ENCODE measurements at places on chromosomes 7 and 10. TPM values are rescaled to one million over a fixed set of nuclear protein-coding genes. Genes with fewer than 3 reads are reported as not detected.

- no peaks in the 10 kb centered on the region for H3K36me3 ChIP-seq
- H3K27ac ChIP-seq = no peak overlapping the region
- H3K4me1 ChIP-seq = no peaks in the 10 kb centered on the region
- H3K4me3 ChIP-seq = no peak overlapping the region
- no peaks in the 10 kb centered on the region for H3K27me3 ChIP-seq
Measured at GRCh38 chr7:94133460-94133859, 129.3 kb upstream of the BET1 start.

- DNase-seq = no peak
- H3K36me3 ChIP-seq = no peaks in the 10 kb centered on the region
- H3K4me1 ChIP-seq = no peaks in the 10 kb centered on the region
- H3K27me3 ChIP-seq = no peaks in the 10 kb centered on the region
Measured at GRCh38 chr7:113414401-113415035, 296.2 kb upstream of the SMIM30 start.

- H3K27ac ChIP-seq = no peak overlapping the region
- H3K27me3 ChIP-seq = no peaks in the 10 kb centered on the region
- H3K4me1 ChIP-seq = no peaks in the 10 kb centered on the region
- DNase-seq = no peak
- H3K36me3 ChIP-seq = no peaks in the 10 kb centered on the region
Measured at GRCh38 chr7:39560408-39560807, 5.8 kb upstream of the YAE1 start.

DNA sequence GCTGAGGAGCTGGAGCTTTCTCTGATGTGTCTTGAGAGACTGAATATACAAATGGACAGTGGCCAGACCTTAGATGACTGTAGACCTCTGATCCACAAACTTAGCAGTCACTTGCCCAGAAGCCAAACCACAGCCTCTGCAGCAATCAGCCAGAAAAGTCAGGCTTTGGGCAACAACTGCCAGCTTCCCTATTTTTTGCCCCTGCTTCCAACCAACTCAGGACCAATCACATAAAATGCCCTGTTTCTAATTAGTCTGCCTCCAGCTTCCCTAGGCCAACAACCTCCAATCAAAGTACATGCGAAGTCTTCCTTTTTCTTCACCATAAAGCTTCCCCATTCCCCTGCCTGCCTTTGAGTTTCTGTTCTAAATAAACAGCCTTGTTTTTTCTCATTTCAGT lies 37.8 kb upstream of the CACUL1 start:
- DNase-seq = no peak
- H3K36me3 ChIP-seq = no peaks in the 10 kb centered on the region
- H3K27me3 ChIP-seq = no peaks in the 10 kb centered on the region
- no peak overlapping the region for H3K27ac ChIP-seq
- no peaks in the 10 kb centered on the region for H3K4me1 ChIP-seq

GRCh38 chr7:80643336-80643915 lies 5.0 kb downstream of the CD36 start:
- no peak for DNase-seq
- H3K36me3 ChIP-seq = no peaks in the 10 kb centered on the region
- no peak overlapping the region for H3K27ac ChIP-seq
- H3K4me3 ChIP-seq = no peak overlapping the region
- H3K27me3 ChIP-seq = no peaks in the 10 kb centered on the region

- no peak overlapping the region for H3K4me3 ChIP-seq
- no peaks in the 10 kb centered on the region for H3K27me3 ChIP-seq
- H3K27ac ChIP-seq = no peak overlapping the region
- H3K36me3 ChIP-seq = no peaks in the 10 kb centered on the region
Measured at GRCh38 chr10:119502209-119502608, 40.3 kb downstream of the RGS10 start.

GRCh38 chr10:5816170-5816569 lies 2.9 kb upstream of the GDI2 start:
- no peaks in the 10 kb centered on the region for H3K36me3 ChIP-seq
- H3K4me3 ChIP-seq = no peak overlapping the region
- H3K4me1 ChIP-seq = peaks cover 4% of the 10 kb centered on the region
- no peaks in the 10 kb centered on the region for H3K27me3 ChIP-seq
- no peak overlapping the region for H3K27ac ChIP-seq
- no peak for DNase-seq

- H3K27ac ChIP-seq = no peak overlapping the region
- DNase-seq = no peak
- no peaks in the 10 kb centered on the region for H3K27me3 ChIP-seq
Measured at GRCh38 chr7:762885-763284, 35.8 kb upstream of the PRKAR1B start.

DNA sequence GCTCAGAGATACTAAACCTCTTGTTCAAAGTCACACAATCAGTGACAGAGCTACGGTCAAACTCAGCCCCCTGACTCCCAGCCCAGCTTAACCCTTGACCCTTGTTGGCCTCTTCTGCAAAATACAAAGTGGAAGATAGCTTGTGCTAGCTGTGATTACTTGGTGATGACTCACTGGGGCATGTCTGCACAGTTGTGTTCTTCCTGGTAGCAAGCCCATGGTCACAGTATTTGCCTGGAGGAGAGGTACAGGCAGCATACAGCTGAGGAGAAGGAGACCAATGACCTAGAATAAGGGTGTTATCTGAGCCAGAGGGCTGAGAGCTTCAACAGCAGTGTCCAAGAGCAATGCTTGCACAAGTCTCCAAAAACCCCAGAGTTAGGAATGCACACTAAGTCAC lies 5.7 kb upstream of the HSPA12A start:
- H3K36me3 ChIP-seq = no peaks in the 10 kb centered on the region
- no peak overlapping the region for H3K27ac ChIP-seq
- no peaks in the 10 kb centered on the region for H3K4me1 ChIP-seq
- no peak for DNase-seq

DNA sequence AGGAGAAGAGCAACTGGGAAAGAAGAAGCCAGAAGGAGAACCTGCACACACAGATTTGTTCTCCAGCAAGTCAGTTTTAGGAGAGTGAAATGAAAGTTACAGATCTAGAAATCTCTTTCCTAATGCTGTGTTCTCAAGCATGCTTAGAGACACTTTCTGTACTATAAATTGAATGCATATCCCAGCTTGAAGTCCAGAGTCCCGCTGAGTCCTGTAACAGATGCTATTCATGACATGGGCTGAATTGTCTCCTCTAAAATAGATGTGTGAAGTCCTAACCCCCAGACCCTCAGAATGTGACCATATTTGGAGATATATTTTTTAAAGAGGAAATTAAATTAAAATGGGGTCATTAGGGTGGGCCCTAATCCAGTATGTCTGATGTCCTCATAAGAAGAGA lies 46.9 kb upstream of the GJD4 start:
- H3K27ac ChIP-seq = no peak overlapping the region
- no peak overlapping the region for H3K4me3 ChIP-seq
- no peaks in the 10 kb centered on the region for H3K36me3 ChIP-seq
- DNase-seq = no peak

DNA sequence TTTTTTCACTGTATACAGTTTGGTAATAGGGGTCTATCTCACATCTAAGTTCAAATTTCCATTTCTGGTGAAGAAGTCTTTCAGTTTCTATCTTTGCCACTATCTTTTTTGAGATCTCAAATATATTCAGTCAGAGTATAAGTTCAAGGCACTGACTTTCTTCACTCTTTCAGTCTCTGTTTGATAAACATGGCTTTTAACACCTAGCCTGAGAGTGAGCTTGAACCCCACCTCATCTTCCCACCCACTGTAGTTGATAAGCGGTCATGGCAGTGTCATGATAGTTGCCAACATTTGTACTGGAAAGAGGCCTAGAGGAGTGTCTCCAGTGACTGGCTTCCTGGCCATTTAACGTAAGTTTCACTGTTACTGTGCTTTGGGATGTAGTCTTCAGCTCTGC lies 41.2 kb upstream of the AGR3 start:
- H3K36me3 ChIP-seq = no peaks in the 10 kb centered on the region

- no peak for DNase-seq
- H3K27me3 ChIP-seq = no peaks in the 10 kb centered on the region
- H3K36me3 ChIP-seq = no peaks in the 10 kb centered on the region
- peaks cover 27% of the 10 kb centered on the region for H3K4me1 ChIP-seq
Measured at GRCh38 chr7:75965617-75966016, 28.8 kb downstream of the TMEM120A start.

DNA sequence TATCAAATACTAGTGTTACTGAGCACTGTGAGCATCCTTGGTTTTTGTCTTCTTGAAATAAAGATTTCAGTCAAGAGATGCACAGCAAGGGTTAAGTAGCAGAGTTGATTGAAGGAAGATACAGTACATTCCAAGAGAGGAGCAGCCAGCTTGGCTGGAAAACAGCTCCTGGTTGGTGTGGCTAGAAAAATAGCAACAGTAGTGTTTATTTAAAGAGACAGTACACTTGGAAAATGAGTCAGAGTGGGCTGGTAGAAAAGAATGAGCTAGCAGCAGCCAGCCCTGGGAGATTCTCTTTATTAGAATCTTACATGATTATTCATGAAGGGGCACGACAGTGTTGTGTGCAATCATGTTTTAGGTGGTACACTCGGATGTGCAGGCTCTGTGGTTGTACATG lies 1016.4 kb upstream of the SORCS1 start:
- H3K27ac ChIP-seq = no peak overlapping the region
- no peak for DNase-seq
- no peaks in the 10 kb centered on the region for H3K4me1 ChIP-seq

- no peak for DNase-seq
- H3K27ac ChIP-seq = no peak overlapping the region
- H3K27me3 ChIP-seq = no peaks in the 10 kb centered on the region
- no peaks in the 10 kb centered on the region for H3K4me1 ChIP-seq
- H3K4me3 ChIP-seq = no peak overlapping the region
- no peaks in the 10 kb centered on the region for H3K36me3 ChIP-seq
Measured at GRCh38 chr10:79342811-79343561, 4.3 kb upstream of the PPIF start.

GRCh38 chr7:74115326-74115725 lies 31.7 kb downstream of the LIMK1 start:
- H3K4me1 ChIP-seq = no peaks in the 10 kb centered on the region
- no peak for DNase-seq
- H3K27ac ChIP-seq = no peak overlapping the region
- no peak overlapping the region for H3K4me3 ChIP-seq
- no peaks in the 10 kb centered on the region for H3K27me3 ChIP-seq
- no peaks in the 10 kb centered on the region for H3K36me3 ChIP-seq

- no peaks in the 10 kb centered on the region for H3K4me1 ChIP-seq
- no peak overlapping the region for H3K27ac ChIP-seq
- DNase-seq = no peak
- H3K27me3 ChIP-seq = no peaks in the 10 kb centered on the region
Measured at GRCh38 chr10:115441907-115442545, 348.9 kb downstream of the ATRNL1 start.

GRCh38 chr7:76260171-76260703 lies 42.2 kb upstream of the HSPB1 start:
- peaks cover 7% of the 10 kb centered on the region for H3K27me3 ChIP-seq
- peak overlapping the region; percentile 12 for H3K4me3 ChIP-seq
- H3K36me3 ChIP-seq = no peaks in the 10 kb centered on the region
- DNase-seq = no peak
- no peaks in the 10 kb centered on the region for H3K4me1 ChIP-seq

- DNase-seq = peak; percentile 58
- H3K27me3 ChIP-seq = no peaks in the 10 kb centered on the region
- H3K36me3 ChIP-seq = no peaks in the 10 kb centered on the region
- H3K27ac ChIP-seq = no peak overlapping the region
- H3K4me1 ChIP-seq = no peaks in the 10 kb centered on the region
- no peak overlapping the region for H3K4me3 ChIP-seq
Measured at GRCh38 chr10:128011059-128011979, 104.4 kb downstream of the PTPRE start.

DNA sequence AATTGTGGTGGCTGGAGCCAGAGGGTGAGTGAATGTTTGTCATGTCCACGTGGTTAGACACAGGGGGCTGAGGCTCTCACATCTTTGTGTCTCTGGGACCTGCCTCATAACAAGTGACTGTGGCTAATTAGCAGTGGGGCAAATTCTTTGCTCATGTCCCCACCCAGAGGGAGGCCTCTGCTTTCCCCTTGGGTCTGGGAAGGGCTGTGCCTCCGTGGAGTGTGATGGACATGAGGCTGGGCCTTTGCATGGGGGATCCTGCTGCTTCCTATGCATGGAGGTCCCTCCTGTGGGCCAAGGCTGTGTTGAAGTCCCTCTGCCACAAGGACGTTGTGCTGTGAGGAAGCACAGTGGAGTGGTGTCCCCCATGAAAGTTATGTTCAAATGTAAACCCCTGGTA lies 327.4 kb upstream of the SHH start:
- no peak overlapping the region for H3K4me3 ChIP-seq
- no peaks in the 10 kb centered on the region for H3K36me3 ChIP-seq
- H3K27ac ChIP-seq = no peak overlapping the region
- DNase-seq = no peak
- H3K4me1 ChIP-seq = no peaks in the 10 kb centered on the region

DNA sequence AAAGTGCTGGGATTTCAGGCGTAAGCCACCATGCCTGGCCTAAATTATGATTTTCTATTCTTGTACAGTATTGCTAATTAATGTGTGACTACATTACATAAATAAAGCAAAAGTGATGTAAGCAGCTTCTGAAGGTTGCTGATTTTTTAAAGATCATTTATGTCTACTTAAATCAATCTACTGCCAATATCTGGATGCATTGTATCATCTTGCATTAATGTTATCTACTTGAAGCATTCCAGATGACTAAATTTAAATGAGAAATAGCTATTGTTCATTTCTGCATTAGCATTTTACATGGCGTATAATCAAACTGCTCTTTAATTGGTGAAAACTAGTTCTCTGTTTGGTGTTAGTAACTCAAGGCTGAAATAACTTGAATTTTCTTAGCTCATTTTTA lies 37.1 kb upstream of the HIBADH start:
- no peaks in the 10 kb centered on the region for H3K4me1 ChIP-seq
- DNase-seq = no peak
- no peaks in the 10 kb centered on the region for H3K27me3 ChIP-seq
- no peak overlapping the region for H3K4me3 ChIP-seq
- H3K36me3 ChIP-seq = no peaks in the 10 kb centered on the region

DNA sequence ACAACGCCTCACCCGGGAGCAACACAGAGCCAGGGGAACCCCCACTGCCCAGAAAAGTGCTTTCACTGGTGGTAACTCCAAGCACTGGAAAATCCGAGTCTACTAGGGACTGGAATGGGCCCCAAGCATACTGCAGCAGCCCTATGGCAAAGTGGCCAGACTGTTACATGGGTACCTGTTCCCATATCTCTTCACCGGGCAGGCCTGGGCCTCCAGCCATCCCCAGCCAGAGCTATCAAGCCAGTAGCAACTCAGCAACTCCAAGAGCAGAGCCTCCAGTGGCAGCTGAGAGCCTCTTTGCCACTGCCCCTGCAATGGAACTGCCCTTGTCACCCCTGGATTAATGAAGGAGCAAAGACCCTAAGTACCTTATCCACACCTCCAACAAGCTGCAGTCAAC lies 73.5 kb downstream of the HBP1 start:
- no peak for DNase-seq
- no peaks in the 10 kb centered on the region for H3K4me1 ChIP-seq
- no peaks in the 10 kb centered on the region for H3K27me3 ChIP-seq
- no peaks in the 10 kb centered on the region for H3K36me3 ChIP-seq
- H3K27ac ChIP-seq = no peak overlapping the region
- no peak overlapping the region for H3K4me3 ChIP-seq

GRCh38 chr10:385571-386300 lies 250.5 kb downstream of the ZMYND11 start:
- H3K36me3 ChIP-seq = no peaks in the 10 kb centered on the region
- H3K4me1 ChIP-seq = no peaks in the 10 kb centered on the region
- H3K27ac ChIP-seq = no peak overlapping the region
- no peaks in the 10 kb centered on the region for H3K27me3 ChIP-seq

The FAM180A gene
- total RNA-seq = 0.51 TPM

The CYP3A5 gene
- total RNA-seq = 0.51 TPM

The GDF10 gene
- 4.6 TPM for total RNA-seq

The ZP3 gene
- not detected for total RNA-seq

The PRKG1 gene
- 32.4 TPM for total RNA-seq

The POLL gene
- 19.5 TPM for total RNA-seq
